Ascending aorta (tissue), 2 donors: ENCODE measurements at places on chromosomes 1 and 21.
A peak's percentile ranks its signal among the peaks of the same experiment; 100 is the strongest.

- no peak for DNase-seq
- H3K4me1 ChIP-seq = peaks cover 9% of the 10 kb centered on the region
- H3K36me3 ChIP-seq = no peaks in the 10 kb centered on the region
- no peak overlapping the region for H3K4me3 ChIP-seq
- H3K27ac ChIP-seq = peak overlapping the region; percentile 29
These were observed 39.9 kb downstream of the ATF3 start for GRCh38 chr1:212648431-212648830.

DNA sequence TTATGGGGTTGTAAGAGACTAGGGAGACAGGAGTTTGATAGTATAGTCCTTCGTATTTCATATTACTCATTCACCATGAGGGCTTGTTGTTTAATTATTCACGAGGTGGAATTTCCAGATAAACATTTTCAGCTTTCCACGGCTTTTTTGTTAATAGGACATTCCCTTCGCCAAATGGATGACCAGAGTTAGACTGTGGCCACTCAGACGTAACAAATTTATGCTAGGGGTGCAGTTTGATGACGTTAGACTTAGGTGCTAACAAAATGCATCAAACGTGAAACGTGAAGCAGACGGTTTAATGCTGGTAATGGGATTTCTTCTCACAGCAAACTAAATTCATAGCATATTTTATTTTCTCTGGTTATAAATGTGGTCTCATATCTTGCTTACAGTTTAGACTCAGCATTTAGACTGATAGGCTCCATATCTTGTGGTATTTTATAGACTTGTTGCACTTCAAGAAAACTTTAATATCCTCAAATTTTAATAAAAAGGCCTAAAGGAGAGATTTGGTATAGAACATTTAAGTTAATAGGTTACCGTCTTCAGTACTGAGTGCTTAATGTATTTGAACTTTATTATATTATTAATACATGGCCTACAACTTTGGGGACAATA, 2.3 kb downstream of the DHX9 start:
- H3K27me3 ChIP-seq = no peaks in the 10 kb centered on the region
- no peak overlapping the region for H3K27ac ChIP-seq
- H3K4me1 ChIP-seq = peaks cover 12% of the 10 kb centered on the region

DNA sequence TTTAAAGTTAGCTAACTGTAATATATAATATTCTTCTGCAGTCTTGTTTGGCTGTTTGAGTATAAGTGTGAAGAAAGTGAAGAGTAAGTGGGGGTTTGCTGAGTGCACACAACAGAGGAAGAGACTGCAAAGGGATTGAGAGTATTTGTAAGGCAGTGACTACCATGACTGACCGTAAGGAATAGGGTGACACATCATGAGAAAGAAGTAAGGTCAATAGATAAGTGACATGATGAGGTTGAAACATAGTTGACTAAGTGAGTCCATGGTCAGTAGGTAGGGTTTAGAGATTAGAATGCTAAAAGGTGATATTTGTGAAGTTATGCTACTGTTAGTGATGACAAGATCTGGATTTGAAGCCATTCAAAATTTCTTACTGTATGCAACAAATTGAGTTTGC, 27.7 kb downstream of the WARS2 start:
- DNase-seq = no peak
- no peak overlapping the region for H3K4me3 ChIP-seq
- H3K27ac ChIP-seq = no peak overlapping the region
- H3K4me1 ChIP-seq = no peaks in the 10 kb centered on the region
- no peaks in the 10 kb centered on the region for H3K27me3 ChIP-seq
- no peaks in the 10 kb centered on the region for H3K36me3 ChIP-seq

GRCh38 chr1:201460814-201461644, 8.0 kb downstream of the PHLDA3 start:
- H3K4me1 ChIP-seq = peaks cover 45% of the 10 kb centered on the region
- H3K27me3 ChIP-seq = no peaks in the 10 kb centered on the region
- peaks cover 22% of the 10 kb centered on the region for H3K36me3 ChIP-seq
- peak overlapping the region; percentile 10 for H3K4me3 ChIP-seq
- peak overlapping the region; percentile 95 for H3K27ac ChIP-seq

DNA sequence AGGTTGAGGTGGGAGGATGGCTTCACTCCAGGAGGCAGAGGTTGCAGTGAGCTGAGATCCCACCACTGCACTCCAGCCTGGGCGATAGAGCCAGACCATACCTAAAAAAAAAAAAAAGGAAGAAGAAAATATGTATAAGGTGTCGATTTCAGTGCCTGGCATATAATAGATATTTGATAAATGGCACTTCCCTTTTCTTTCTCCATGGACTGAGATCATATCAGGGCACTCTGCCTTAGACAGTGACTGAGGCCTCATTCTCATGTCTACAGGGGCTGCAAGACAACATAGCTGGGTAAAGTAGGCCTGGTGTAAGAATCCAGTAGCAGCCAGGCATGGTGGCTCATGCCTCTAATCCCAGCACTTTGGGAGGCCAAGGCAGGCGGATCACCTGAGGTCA, 21.2 kb downstream of the PCAT6 start:
- no peaks in the 10 kb centered on the region for H3K36me3 ChIP-seq
- H3K27me3 ChIP-seq = no peaks in the 10 kb centered on the region
- no peak for DNase-seq
- no peak overlapping the region for H3K4me3 ChIP-seq
- H3K4me1 ChIP-seq = no peaks in the 10 kb centered on the region

DNA sequence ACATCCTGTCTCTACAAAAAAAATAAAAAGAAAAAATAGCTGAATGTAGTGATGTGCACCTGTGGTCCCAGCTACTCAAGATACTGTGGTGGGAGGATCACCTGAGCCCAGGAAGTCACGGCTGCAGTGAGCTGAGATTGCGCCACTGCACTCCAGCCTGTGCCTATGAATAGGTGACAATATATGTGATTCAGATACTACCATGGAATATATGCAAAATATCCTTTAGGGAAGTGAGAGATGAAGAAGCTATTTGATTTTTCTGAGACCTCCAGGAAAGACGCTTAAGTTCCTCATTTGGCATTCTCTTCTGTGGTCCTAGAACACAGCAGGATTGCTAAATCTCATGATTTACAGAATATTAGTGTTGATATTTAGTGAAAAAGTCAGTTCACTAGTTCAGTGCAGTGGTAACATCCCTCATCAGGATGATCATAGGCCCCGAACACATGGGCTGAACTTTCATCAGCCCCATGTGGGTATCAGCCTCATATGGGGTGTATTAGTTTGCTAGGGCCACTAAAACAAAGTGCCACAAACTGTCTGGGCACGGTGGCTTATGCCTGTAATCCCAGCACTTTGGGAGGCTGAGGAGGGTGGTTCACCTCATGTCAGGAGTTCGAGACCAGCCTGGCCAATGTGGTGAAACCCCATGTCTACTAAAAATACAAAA, 6.0 kb upstream of the VASH2 start:
- H3K4me1 ChIP-seq = no peaks in the 10 kb centered on the region
- H3K36me3 ChIP-seq = no peaks in the 10 kb centered on the region
- DNase-seq = no peak
